ENCODE measurements at places on chromosomes 5 and 9.

DNA sequence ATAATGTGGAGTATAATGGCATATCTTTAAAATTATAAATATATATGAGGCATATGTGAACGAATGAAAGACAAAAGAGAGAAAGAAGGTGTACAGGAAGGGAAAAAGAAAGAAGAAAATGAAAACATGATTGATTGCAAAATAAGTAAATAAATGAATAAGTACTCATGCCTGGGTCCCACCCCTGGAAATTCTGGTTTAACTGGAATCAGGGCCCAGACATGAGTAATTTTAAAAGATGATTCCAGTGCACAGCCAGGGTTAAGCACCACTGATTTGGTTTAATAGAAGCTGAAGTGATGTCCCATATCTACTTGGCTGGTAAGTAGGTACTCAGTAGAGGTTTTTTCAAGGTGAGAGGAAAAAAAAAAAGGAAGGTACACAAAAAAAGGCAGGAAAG, 34.0 kb upstream of the HOMER1 start:
- no peak for DNase-seq

GRCh38 chr9:121858788-121859187, 207.4 kb downstream of the DAB2IP start:
- DNase-seq = no peak

- DNase-seq = no peak
Observed at GRCh38 chr5:14028938-14029584, 84.6 kb upstream of the DNAH5 start.

DNA sequence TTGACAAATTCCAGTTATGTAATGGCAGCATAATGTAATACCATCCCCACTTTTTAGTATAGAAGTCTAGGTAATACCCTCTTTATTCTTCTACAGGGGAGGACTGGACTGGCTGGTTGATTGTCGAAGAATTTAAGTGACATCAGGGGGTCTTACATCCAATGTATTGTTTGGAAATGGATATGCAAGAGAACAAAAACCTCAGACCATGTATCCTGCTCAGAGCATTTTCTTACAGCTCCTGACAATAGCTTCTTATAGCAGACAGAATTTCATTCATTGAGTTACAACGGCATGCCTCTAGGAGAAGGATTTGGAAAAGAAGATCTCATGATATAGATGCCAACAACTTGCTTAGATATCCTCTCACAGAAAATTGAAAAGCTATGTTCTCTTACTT, 2032.3 kb downstream of the EFNA5 start:
- no peak for DNase-seq

- no peak for DNase-seq
Observed at GRCh38 chr9:134838651-134839454, 41.8 kb upstream of the FCN2 start.

GRCh38 chr5:60810438-60811085, 33.5 kb downstream of the ELOVL7 start:
- DNase-seq = peak; percentile 35

Measured in EL (cell line).